GM06990 (cell line): ENCODE measurements at places on chromosomes 1 and 21.
A peak's percentile ranks its signal among the peaks of the same experiment; 100 is the strongest.

GRCh38 chr21:46551636-46552241, 53.1 kb downstream of the S100B start:
- peak; percentile 29 for DNase-seq

GRCh38 chr1:92754000-92754718, 30.7 kb downstream of the EVI5 start:
- DNase-seq, result no peak

GRCh38 chr21:26503414-26503813, 69.7 kb downstream of the CYYR1 start:
- DNase-seq, result no peak

GRCh38 chr21:33362044-33362555, 37.3 kb downstream of the IFNAR1 start:
- DNase-seq, result peak; percentile 41

DNA sequence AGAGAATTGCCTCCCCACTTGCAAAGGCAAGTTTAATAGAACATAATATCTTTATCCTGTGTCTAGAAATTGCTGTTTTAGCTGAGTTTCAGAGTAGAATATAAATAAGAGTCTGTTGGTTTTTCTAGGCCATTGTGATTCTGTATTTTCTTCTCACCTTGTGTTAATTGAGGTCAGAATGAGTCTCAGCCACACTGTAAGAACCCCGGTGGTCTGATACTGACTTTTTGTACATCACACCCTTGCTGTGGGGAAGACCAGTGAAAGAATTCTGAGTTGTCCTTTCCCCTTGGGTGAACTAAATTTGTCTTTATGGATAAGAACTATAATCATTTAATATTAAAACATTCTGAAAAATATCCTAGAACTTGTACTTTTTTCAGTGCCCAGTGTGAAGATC, 6.8 kb downstream of the HIPK1 start:
- DNase-seq, result no peak

DNA sequence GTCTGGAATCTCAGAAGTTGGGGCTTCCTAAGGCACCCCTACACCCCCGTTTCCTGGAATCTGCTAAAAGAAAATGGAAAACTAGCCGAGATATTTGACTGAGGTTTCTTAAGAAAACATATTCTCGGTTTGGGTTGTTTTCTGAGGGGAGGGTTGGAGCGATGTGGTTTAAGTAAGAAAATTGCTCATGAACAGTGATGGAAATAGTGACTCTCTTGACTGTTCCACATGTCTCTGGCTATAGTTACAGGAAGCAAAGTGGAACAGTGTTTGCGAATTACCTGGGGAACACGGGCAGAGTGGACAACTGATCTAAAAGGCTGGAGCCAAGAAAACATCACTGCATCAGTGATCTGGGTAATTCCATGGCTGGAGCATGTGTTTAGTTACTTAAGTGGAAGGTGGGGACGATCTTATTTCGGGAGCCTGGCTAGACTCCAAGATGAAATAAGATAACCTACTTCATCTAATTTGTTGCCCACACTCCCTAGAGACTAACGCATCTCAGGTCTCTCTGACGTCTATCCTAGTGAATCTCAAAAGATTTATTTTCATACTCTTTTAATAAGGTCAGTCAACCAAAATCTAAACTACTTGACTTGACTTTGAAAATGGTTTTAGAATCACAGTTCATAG, 92.4 kb downstream of the KCNJ15 start:
- no peak for DNase-seq

DNA sequence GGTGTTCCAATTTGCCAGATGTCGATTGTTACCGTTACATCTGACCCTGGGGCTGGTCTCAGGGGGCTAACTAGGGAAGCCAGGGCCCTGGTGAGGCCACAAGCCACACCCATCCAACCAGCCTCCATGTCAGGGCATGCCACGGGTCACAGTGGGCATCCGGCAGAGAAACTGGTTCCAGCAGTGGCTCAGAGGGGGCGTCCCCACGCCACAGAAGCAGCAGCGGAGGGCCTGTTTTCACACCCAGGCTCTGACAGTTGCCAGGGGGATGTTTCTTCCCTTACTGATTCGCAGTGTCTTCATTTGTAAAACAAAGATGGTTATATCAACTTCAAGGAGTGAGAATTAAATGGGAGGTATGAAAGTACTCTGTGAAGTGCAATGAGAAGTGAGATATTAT, 75.0 kb upstream of the COX20 start:
- no peak for DNase-seq

DNA sequence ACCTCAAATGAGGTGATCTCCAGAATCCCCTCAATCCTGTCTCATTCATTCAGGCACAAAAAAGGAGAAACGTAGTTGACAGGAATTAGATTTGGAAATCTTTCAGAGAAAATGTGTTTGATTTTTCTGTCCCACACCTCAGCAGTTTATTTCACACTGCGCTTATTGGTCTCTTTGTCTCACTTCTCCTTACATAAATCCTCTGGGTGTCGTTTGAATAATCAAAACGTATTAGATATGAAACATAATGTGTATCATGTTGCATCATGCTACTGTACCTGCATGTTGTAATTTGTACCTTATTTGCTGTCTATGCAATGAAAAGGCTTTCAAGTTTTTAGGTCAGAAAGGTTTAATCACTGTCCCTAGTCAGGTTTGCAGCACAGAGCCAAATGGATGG, 255.7 kb downstream of the DISC1 start:
- no peak for DNase-seq

DNA sequence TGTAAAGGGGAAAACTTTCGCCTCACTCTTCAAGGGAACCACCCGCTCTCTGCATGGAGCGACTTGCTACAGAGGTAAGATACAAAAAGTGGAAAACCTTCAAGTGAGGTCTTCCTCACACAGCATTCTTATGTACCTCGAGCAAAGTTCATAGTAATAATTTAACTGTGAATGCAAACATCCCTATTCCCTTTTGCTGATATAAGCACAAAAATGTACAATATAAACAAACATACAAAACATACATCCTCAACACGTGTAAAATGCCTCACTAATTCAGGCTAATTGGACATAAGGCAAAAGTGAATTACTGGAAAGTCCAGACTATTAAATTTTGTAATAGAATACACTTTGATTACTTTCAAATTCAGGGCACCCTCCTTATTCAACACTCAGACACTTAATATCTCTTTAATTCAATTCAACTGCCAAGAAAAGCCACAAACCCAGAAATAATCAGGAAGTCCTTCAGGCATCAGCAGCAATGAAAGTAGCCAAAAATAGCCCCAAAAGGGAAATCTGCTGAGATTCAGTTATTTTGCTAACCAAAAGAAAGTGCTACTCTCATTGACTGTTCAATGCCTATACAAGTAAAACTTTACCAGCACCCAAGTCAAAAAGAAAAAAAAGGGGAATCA, 15.2 kb upstream of the LMX1A start:
- DNase-seq, result no peak

DNA sequence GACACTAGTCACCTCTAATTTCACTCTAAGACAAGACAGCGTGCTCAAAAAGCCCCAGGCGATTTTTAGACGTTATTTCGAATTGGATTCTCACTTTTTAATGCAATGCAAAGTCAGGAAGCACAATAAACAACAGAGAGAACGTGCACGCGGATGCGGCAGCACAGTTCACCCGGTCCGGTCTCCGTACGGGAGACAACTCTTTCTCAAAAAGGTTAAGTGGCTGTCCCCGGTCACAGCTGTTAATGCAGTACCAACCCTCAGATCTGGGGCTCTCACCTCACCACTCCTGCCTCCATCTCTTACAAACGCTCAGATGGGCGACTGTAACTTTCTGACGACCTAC, 1.2 kb downstream of the HP1BP3 start:
- DNase-seq, result no peak

DNA sequence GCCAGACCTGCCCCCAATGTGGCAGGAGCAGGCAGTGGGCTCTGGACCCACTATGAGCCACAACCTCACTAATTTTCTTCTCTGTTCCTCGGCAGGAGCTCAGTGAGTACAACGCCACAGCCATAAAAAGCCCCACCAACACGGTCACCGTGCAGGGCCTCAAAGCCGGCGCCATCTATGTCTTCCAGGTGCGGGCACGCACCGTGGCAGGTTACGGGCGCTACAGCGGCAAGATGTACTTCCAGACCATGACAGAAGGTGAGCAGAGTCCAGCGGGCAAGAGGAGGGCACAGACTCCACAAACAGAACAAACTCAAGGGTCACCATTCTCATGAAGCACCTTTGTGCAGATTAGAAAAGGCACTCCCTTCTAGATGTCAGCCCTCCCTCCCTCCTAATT, 79.9 kb downstream of the LACTBL1 start:
- no peak for DNase-seq

GRCh38 chr21:42337830-42338728, 12.7 kb downstream of the TFF2 start:
- no peak for DNase-seq

- DNase-seq, result no peak
These were observed 80.7 kb downstream of the ATP5PO start for GRCh38 chr21:33834801-33835500.

- DNase-seq, result no peak
These were observed 12.7 kb upstream of the ETV3L start for GRCh38 chr1:157112186-157112867.

DNA sequence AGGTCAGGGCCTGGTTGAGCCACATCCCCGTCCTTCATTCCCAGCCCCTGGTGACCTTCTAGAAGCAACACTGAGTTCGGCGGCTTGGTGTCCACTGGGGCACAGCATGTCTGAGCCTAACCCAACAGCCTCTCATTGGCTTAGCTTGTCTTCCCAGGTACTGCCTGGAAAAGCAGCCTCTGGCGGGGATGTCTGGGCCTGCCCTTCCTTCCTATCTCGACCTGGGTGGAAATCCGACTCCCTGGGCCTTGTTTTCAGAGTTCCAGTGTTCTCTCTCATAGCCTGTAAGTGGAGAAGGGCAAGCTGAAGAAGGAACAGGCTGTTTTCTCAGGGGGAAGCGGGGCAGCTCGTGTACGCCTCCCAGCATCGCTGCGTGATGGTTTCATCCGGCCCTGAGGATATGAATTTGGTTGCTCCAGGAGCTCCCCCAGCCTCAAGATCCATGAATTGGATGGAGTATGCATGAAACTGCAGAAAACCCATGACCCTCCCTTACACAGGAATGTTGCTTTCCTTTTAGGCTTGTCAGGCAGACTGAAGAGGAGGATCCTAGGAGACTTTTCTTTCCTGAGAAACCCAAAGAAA, 116.5 kb upstream of the IRF2BP2 start:
- DNase-seq, result no peak

GRCh38 chr1:178644308-178645120, 80.5 kb upstream of the RALGPS2 start:
- DNase-seq, result no peak

GRCh38 chr1:229370601-229371021, 27.8 kb upstream of the CCSAP start:
- no peak for DNase-seq

DNA sequence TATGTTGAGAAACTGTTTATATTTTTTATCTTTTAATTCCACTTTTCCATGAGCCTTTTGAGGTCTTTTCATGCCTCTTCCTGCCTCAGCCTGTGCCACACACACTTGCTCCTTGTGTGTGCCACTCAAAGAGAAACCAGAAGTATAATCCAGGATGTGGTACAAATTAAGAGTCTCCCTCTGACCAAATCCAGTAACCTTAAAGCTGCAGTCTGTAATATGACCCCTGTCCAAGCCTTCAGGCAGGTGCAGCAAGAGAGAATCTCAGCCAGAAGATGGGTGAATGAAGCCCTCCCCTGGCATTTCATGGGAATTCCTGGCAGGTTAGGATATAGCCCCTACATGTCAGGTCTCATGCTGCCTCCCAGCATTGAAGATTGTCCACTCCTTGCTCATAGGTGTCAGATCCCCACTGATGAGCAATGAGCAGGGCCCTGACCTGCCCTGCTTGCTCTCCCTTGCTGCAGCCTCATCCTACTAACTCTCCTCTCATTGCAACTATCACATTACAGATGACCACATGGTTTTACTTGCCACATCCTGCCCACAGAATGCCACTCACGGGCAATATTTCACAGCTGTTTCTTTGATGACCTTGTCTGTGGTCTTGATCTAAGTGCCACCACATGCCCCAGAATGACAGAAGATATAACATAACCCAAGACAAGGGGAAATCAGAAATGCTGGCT, 169.3 kb downstream of the SEC16B start:
- no peak for DNase-seq

DNA sequence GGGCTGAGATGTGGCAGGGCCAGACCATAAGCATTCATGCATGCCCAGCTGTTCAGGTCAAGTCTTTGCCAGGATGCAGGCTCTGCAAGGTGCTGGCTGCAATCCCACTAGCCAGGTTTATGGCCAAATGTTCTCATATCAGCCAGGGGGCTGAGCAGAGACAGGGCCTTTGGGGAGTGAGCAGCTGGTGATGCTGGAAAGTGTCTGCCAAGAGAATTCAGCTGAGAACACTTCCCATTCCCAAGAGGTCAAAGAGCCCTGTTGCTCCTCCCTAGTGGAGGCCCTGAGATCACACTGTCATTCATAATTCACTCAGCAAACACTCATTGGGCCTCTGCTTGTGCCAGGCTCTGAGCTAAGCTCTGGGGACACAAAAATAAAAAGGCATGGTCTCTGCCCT, 150.3 kb downstream of the DMRTA2 start:
- DNase-seq, result no peak

DNA sequence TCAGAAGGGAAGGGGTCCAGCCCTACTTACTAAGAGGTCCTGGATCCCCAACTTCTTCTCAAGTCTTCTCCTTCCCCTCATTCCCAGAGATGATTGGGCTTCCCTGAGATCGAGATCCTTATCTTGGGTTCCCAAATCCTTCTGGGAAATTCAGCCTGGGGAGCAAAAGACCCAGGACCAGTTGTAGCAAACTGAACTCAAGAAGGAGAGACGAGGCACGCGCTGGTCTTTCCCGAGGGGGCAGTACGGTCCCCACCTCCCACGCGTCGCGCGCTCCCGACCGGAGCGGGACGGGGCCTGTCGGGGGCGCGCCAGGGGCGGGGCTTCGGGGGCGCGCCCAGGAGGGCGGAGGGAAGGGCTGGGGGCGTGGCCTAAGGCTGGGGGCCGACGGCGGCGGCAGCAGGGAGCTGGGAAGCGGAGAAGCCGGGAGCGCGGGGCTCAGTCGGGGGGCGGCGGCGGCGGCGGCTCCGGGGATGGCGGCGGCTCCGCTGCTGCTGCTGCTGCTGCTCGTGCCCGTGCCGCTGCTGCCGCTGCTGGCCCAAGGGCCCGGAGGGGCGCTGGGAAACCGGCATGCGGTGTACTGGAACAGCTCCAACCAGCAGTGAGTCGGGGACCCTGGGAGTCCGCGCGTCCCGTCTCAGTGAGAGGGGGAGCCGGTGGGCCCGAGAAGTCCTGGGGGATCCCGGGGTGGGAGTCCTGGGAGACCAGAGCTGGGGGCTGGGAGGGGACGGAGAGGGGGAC, at the start of gene EFNA3:
Gene EFNA3 (plus strand): TSS at position 369 of the 741 bp plus-strand sequence. CDS start 105 bp downstream, at position 474.
- DNase-seq, result peak; percentile 63

GRCh38 chr1:45065083-45065482, 53.0 kb downstream of the UROD start:
- no peak for DNase-seq
